ENCODE measurements at places on chromosomes 4 and X. TPM values are rescaled to one million over a fixed set of nuclear protein-coding genes. Genes with fewer than 3 reads are reported as not detected.

DNA sequence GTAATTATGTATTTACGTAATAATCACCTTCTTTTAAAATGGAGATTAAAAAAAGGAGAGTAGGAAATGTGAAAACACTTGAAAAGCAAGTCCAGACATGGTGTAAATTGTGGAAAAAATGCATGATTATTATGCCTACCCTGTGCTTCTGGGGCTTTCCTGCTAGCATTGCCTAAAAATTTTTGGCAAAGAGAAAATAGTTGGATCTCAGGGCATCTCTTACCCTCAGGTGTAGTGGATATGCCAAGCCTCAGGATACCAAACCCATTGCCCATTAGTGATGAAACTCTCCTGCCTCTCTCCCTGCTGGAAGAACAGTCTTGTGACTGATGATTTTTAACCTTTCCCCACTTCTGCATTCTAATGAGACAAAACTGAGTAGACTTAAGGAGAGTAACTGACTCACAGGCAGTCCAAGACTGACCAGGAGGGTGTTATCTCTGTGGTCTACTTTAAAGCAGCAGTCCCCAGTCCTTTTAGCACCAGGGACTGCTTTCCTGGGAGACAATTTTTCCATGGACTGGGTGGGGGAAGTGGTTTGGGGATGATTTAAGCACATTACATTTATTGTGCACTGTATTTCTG lies 174.6 kb downstream of the ZNF330 start:
- no peaks in the 10 kb centered on the region for H3K36me3 ChIP-seq
- no peaks in the 10 kb centered on the region for H3K27me3 ChIP-seq
- H3K4me3 ChIP-seq, result no peak overlapping the region
- H3K4me1 ChIP-seq, result no peaks in the 10 kb centered on the region

DNA sequence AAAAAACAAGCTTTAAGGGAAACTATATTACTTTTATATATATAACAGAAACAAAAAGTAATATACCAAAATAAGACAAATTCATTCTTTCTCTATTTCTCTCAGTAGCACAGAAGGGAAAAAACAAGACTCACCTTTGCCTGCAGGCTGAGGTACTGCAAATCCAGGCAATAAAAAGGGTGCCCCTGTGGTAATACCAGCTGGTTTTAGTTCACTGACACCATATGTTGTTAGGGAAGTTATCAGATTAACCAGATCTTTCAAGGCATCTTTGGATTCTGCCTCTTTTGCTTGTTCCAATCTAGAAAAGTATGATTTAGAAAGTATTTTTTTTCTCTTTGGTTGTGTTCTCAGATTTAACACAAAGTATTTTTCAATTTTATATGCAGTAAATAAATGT lies 139.8 kb downstream of the WDFY3 start:
- H3K27me3 ChIP-seq, result no peaks in the 10 kb centered on the region
- H3K27ac ChIP-seq, result no peak overlapping the region
- H3K36me3 ChIP-seq, result no peaks in the 10 kb centered on the region
- H3K4me1 ChIP-seq, result no peaks in the 10 kb centered on the region

Gene FDCSP
- total RNA-seq, result not detected

- H3K4me3 ChIP-seq, result no peak overlapping the region
- H3K36me3 ChIP-seq, result no peaks in the 10 kb centered on the region
- H3K4me1 ChIP-seq, result no peaks in the 10 kb centered on the region
- H3K27ac ChIP-seq, result no peak overlapping the region
- DNase-seq, result no peak
- H3K27me3 ChIP-seq, result no peaks in the 10 kb centered on the region
Observed at GRCh38 chr4:110977554-110977953, 354.7 kb upstream of the PITX2 start.

Gene GAB1
- 12.0 TPM for total RNA-seq

DNA sequence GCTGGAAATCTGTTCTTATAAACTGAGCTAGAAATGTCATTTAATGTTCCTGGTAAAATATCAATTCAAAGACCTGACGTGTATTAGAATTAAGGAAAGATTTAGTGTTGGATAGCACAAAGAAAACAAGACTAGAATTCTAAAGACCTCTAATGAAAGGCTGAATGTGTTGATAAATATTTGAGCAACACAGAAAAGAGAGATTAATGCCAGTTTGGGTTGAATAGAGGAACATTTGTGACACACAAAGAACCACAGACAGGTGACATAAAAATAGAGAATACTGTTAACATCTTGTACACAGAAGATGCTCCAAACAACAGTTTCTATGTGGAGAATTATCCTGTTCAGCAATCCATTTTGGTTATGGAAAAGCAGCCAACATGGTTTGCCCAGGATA lies 222.1 kb upstream of the GALNT7 start:
- H3K4me3 ChIP-seq, result no peak overlapping the region
- no peaks in the 10 kb centered on the region for H3K4me1 ChIP-seq
- H3K27ac ChIP-seq, result no peak overlapping the region
- DNase-seq, result no peak

GRCh38 chrX:153179131-153179530 lies at the start of gene MAGEA1:
Gene MAGEA1 (plus strand): TSS chrX:153179284. CDS start chrX:153182390, 3,106 bp downstream.
- H3K27me3 ChIP-seq, result no peaks in the 10 kb centered on the region
- H3K4me1 ChIP-seq, result no peaks in the 10 kb centered on the region
- H3K36me3 ChIP-seq, result no peaks in the 10 kb centered on the region
- H3K27ac ChIP-seq, result no peak within 1 kb of the TSS

Gene ADRA2C
- not detected for total RNA-seq

DNA sequence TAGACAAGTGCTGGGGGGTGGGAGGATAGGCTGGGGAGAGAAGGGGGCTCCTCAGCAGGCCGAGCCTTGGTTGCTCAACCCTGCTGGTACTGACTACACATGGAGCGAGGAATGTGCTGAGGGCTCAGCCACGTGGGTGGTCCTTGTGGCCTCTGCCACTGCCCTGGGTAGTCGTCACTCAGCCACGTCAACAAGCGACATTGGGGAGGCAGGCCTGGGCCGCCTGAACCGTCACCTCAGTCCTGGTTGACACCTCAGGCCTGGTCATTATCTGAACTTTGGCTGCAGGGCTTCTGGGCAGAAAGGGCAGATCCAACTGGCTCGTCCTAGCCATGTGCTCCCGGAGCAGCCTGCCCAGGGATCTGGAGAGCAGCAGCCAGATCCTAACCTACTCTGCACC lies 62.7 kb upstream of the GDPD2 start:
- H3K27me3 ChIP-seq, result no peaks in the 10 kb centered on the region
- no peak overlapping the region for H3K27ac ChIP-seq
- no peak for DNase-seq
- no peaks in the 10 kb centered on the region for H3K4me1 ChIP-seq

DNA sequence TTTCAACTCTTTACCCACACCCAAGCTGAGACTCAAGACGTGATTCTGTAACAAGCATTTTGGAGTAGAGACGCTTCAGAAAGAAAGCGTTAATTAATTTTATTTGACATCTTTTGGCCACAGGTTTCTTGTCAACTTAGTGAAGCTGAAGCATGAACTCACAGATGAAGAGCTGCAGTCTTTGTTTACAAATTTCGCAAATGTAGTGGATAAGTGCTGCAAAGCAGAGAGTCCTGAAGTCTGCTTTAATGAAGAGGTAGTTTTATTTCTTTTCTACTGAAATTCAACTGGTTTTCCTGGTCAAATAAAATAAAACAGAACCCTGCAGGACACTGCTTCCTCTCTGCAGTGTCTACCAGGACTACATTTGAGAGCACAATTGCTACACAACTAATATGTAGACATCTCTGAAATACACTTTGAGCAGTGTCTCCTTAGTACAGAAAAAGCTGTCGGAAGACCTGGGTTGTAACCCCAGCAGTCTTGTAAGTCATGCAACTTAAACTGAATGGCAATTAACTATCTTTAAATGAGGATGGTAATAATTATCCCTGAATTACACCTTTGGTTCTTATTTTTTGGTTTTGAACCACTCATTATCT lies 20.2 kb downstream of the AFM start:
- no peak overlapping the region for H3K4me3 ChIP-seq
- H3K36me3 ChIP-seq, result no peaks in the 10 kb centered on the region
- no peak overlapping the region for H3K27ac ChIP-seq
- no peak for DNase-seq
- no peaks in the 10 kb centered on the region for H3K27me3 ChIP-seq

- no peak overlapping the region for H3K4me3 ChIP-seq
- H3K36me3 ChIP-seq, result peaks cover 17% of the 10 kb centered on the region
- H3K27me3 ChIP-seq, result no peaks in the 10 kb centered on the region
- H3K4me1 ChIP-seq, result no peaks in the 10 kb centered on the region
Observed at GRCh38 chr4:88481537-88481936, 24.6 kb downstream of the HERC5 start.

GRCh38 chr4:70488748-70489147 lies 16.8 kb downstream of the MUC7 start:
- H3K27ac ChIP-seq, result no peak overlapping the region
- H3K4me1 ChIP-seq, result no peaks in the 10 kb centered on the region
- H3K4me3 ChIP-seq, result no peak overlapping the region
- no peak for DNase-seq

Gene ESX1
- not detected for total RNA-seq

DNA sequence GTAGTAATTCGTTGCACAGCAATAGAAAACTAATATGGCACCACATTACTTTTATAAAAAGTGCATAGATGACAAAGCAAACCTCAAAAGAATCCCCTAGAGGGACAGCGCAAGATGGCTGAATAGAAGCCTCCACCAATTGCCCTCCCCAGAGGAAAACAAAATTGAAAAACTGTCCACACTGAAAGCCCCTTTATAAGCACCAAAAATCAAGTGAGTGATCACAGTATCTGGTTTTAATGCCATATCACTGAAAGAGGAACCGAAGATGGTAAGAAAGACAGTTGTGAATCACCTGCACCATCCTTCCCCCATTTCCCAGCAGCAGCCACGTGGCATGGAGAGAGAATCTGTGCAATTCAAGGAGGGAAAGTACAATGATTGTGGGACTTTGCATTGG lies 522.2 kb downstream of the GLUD2 start:
- H3K4me3 ChIP-seq, result no peak overlapping the region
- H3K27ac ChIP-seq, result no peak overlapping the region
- peaks cover 3% of the 10 kb centered on the region for H3K4me1 ChIP-seq
- H3K27me3 ChIP-seq, result no peaks in the 10 kb centered on the region

- H3K27me3 ChIP-seq, result peaks cover 5% of the 10 kb centered on the region
- H3K27ac ChIP-seq, result no peak overlapping the region
- H3K36me3 ChIP-seq, result no peaks in the 10 kb centered on the region
- no peaks in the 10 kb centered on the region for H3K4me1 ChIP-seq
- H3K4me3 ChIP-seq, result no peak overlapping the region
Observed at GRCh38 chr4:15912961-15913630, 25.4 kb downstream of the FGFBP1 start.

GRCh38 chrX:45952030-45952429 lies 593.2 kb downstream of the ZNF674 start:
- no peak overlapping the region for H3K27ac ChIP-seq
- no peak for DNase-seq
- no peak overlapping the region for H3K4me3 ChIP-seq
- no peaks in the 10 kb centered on the region for H3K4me1 ChIP-seq
- H3K36me3 ChIP-seq, result no peaks in the 10 kb centered on the region

DNA sequence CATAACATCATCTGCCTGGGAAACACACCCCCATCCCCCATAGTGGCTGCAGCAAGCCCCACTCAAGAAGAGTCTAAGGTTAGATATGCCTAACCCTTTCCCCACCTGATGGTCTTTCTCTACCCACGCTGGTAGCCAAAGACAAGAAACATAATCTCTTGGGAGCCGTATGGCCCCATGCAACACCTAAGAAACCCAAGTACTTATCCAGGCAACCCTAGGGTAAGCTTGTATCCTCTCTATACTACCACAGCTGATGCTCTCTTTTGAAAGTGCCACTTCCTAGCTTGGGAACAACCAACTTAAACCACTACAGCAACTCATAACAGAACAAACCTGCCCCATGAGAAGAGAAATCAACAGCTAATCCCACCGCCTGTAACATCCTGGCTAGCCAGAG lies 161.1 kb downstream of the MSN start:
- H3K27ac ChIP-seq, result no peak overlapping the region
- H3K4me3 ChIP-seq, result no peak overlapping the region
- no peaks in the 10 kb centered on the region for H3K27me3 ChIP-seq
- H3K4me1 ChIP-seq, result no peaks in the 10 kb centered on the region

DNA sequence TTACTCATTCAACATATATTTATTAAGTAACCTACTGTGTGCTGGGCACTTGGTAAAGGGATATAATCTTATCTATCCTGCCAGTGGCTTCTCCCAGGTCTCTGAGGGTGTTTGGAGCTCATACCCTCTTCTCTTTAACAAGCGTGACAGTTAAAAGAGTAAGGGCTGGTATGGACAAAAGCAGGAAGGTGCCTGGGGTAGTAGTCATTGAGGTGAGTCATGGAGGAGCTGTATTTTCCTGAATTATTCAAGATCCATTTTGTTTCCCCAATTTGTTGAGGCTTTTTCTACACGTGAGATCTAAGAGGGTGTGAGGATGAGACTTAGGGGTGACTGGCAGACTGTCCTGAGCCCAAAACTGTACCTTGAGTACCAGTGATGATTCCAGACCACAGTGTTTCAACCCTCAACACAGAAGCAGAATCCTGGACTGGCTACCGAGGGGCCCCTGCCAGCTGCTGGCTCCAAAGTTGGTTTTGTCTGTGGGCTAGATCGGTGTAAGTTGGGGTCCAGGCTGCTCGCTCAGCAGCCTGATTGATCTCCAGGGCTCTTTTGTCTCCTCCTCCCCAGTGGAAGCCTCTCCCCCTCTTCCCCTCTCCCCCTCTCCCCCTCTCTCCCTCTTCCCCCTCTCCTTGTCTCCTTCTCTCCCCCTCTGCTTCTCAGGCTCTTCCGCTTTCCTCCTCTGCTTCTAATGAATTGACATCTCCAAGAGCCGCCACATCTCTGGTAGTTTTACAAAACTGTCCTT lies at the start of gene DRP2:
Gene DRP2 (plus strand): TSS at position 671 of the 748 bp plus-strand sequence. CDS start 11,862 bp downstream, outside the sequence.
- peaks cover 4% of the 10 kb centered on the region for H3K4me1 ChIP-seq
- no peak within 1 kb of the TSS for H3K4me3 ChIP-seq
- no peak for DNase-seq
- H3K27me3 ChIP-seq, result no peaks in the 10 kb centered on the region
- no peak within 1 kb of the TSS for H3K27ac ChIP-seq

DNA sequence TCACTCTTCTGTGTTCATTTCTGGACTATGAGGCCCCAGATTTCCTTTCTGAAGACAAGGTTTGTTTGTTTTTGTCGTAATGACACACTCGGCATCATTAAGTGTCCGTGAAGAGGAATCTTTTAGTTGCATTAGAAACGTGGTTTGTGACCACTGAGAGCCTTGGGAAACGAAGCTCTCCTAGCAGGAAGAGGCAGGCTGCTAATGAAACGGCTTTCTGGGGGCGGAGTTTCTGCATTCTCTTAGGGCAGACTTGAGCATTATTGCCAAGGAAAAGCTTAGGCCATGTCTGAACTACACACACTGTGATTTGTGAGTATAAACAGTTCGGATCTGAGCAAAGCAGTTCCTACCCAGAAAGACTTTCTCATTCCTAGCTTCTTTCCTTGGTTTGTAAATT lies 64.0 kb downstream of the SOX3 start:
- H3K4me3 ChIP-seq, result no peak overlapping the region
- H3K4me1 ChIP-seq, result no peaks in the 10 kb centered on the region
- H3K27ac ChIP-seq, result no peak overlapping the region
- no peak for DNase-seq
- H3K36me3 ChIP-seq, result no peaks in the 10 kb centered on the region

DNA sequence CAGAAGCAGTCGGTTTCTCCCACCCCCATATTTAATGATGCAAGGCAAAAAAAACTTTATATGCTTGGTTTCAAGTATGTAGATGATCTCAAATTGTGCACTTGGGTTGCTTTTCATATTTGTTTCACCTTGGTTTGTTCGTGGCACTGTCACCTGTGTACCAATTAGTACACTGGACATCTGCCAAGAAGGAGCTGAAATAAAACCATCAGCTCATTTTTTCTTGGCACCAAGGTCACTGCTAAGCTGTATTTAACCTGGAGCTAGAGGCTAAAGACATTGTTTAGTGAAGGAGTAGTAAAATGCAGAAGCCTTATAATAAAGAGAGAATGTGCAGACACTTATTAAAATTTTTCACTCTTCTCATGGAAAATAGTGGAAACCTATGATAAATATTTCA lies 430.8 kb downstream of the ARHGAP24 start:
- peaks cover 13% of the 10 kb centered on the region for H3K4me1 ChIP-seq
- no peak overlapping the region for H3K4me3 ChIP-seq
- H3K27me3 ChIP-seq, result no peaks in the 10 kb centered on the region
- DNase-seq, result no peak

All from activated B cell treated with CpG ODN at 0.5 μM for 24 hours (primary cell).